ENCODE measurements at places on chromosomes 1 and 21.
A peak's percentile ranks its signal among the peaks of the same experiment; 100 is the strongest.

- DNase-seq, result no peak
These were observed 53.0 kb downstream of the SPAG17 start for GRCh38 chr1:118132000-118132399.

- no peak for DNase-seq
These were observed 9.2 kb downstream of the DEGS1 start for GRCh38 chr1:224192082-224192788.

DNA sequence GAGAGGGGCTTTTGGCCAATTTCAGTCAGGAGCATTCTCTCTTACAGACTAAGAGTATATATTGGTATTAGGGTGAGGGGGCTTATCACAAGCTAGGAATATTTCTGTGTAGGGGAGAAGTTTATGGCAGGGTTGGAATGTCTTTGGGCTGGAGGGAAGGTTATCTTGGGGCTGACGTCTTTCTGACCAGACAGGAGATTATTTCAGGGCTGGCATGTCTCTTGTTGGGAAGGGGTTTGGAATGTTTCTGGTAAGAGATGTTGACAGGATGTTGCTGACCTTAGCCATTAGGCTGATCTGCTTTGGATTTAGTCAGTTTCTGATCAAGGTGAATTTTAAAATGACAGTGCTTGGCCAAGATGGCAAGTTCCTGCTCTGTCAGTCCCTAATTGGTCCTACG lies 17.8 kb upstream of the HSD3B1 start:
- no peak for DNase-seq

DNA sequence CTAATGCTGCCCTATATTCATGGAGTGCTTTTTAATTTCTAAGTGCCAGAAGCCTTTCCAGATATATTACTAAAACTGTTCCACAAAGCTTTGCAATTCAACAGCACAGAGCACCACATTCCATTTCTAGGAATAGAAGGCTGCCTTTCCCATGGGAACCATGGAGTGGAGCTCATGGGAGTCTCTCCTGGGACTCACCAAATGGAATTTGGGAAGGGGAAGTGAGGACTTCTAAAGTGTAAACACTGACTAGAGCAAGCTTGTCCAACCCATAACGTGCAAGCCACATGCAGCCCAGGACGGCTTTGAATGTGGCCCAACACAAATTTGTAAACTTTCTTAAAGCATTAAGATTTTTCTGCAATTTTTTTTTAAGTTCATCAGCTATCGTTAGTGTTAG lies 190.4 kb upstream of the TNR start:
- no peak for DNase-seq

DNA sequence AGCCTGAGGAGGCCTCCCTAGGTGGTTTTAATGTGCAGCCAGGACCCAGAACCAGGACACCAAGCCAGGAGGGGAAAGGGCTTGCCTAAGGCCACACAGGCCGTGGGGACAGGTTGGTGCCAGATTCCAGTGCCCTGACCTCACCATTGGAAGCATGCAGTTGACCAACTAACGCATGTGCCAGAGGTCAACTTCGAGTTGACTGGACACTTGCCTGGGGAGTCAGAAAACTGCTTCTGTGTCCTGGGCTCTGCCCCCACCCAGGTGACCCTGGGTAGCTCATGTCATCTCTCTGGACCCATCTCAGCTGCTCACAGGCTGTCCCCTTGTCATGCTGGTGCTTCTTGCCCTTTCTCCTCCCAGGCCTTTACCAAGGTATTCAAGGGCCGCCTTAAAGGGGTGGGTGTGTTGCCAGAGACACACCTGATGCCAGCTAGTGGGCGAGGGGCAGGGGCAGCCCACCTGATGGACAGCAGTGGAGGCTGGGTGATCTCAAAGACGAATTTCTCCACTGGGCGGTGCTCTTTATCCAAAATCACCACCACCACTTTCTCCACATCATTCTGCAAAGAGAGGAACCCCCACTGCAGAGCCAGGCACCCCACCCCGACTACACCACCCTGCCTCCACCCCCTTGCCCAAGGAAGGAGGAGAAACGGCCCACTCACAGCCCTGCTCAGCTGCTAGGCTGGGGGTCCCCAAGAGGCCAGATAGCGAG lies 4.4 kb downstream of the MAD2L2 start:
- no peak for DNase-seq

GRCh38 chr1:164689672-164690511 lies 130.9 kb downstream of the PBX1 start:
- DNase-seq, result no peak

GRCh38 chr1:208031316-208031931 lies 120.5 kb upstream of the CD34 start:
- DNase-seq, result no peak

DNA sequence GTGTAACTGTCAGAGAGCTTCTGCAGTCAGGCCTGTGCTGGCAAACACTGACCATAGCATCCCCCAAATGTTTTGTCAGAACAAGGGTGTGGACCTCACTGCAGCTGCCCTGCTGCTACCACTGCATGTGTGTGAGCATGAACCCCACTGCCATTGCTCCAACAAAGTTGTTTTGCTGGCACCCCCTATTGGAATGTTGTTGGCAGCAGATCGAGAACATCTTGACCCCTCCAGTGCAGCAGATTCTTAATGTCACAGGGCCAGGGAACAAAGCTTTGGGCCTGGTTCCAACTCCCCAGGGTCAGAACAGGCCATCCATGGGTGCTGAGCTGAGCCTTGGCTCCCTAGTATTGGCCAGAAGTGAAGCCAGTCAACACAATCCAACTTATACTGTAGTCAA lies 1537.4 kb downstream of the NCAM2 start:
- no peak for DNase-seq

DNA sequence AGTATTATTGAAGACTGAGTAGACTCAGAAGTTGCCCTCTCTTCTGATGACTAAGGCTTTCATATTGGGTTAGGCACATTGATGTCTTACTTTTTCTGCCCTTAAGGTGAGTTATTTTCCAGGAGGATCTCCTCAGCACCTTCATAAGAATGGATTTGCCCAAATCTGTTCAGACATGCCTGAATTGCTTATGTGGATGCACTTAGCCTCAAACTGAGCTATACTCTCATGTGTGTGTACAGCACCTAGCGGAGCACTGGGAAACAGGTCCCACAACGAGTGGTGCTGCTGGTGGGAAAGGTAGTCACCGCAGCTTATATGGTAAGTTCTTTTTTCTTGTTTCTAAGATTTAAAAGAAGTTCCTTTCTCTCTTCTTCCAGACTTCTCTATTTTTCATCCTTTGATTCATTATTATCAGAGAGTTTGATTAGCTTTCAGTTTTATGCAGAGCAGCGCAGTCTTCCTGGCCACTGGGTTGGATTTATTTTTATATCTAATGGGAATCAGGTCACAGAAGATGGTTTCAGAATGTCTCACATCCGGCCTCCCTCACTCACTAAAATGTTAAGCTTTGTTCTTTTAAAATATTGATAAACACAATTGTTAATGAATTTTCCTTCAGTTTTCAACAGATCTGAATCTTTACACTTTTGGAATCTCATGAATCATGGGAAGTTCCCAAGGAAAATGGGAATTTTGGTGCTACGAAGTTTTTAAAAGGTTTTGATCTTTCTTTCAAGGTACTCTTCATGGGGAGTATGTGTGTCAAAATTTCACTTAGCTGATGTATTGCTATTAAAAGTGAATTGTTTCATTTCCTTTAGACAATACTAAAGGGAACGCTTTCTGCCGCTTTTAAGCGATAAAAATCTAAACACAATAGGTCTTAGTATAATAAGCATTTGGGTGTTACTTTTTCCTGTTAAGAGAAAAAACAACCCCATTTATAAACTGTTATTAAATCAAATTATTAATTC lies 58.5 kb downstream of the EXTL2 start:
- no peak for DNase-seq

GRCh38 chr1:12596007-12596821 lies 21.8 kb downstream of the DHRS3 start:
- peak; percentile 94 for DNase-seq

DNA sequence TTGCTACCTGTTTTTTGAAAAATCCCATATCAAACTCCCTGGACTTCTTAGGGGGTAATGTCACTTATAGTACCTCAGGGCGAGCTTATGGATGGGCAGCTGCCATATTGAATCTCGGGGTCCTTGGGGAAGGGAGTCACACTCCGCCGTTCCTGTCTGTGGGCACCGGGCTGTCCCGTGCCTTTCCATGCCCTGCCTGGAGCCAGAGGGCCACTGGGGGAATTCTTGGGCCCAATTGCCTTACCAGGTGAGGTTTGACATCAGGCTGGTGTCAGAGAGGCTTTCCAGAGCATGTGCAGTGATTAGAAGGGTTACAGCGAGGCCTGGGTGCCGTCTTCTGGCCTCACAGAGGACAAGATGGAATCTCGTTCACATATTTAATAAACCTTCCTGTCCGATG lies 28.8 kb downstream of the QSOX1 start:
- DNase-seq, result no peak

DNA sequence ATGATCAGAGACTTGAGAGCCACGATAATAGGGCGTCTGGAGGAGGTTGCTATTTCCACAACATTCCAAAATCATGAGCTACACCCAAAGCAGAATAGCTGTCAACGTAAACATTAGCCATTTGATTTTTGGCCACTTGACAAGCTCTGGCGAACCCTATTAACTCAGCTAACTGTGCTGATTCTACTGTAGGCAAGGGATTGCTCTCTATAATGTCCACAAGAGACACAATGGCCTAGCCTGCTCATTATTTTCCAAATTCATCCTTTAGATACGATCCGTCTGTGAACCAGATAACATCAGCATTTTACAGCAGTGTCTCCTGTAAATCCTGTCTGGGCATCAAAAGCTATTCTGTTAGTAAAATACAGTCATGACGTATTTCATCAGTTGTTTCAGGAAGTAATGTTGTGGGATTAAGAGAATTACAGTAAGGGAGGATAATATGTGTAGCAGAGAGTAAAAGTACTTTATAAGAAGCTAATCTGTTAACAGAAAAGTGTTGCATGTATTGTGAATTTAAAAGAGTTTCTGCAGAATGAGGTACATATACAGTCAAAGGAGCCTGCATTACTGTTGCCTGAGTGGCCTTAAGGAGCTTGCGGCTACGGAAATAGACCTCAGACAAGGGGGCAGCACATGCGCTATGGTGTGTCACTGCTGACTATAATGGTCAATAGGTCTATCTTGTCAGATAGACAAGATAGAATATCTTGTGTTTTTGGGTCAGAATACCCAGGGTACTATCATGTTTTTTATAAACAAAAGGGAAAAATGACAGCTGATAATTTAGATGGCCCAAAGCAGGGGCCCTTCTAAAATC lies 44.9 kb upstream of the TINAGL1 start:
- DNase-seq, result no peak

DNA sequence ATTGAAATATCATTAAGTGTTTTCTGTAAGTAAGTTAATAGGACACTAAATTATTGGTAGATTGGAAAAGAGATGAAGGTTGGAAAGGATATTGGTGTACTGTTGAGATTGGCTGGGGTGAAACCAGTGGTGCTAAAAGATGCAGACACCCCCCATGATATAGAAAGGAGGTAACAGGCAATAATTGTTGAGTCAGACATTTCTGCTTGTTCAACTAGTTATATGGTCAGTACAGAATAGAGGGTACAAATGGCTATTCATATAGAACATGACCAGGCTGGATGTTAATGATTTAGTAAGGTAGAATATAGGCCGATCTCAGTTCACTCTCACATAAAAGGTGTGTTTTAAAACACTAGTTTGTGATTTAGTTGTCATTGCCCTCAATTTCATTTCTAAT lies 104.5 kb downstream of the POU2F1 start:
- no peak for DNase-seq

- DNase-seq, result peak; percentile 66
These were observed 109.5 kb upstream of the SIM2 start for GRCh38 chr21:36589352-36589971.

- DNase-seq, result no peak
These were observed 106.3 kb upstream of the GUCA2B start for GRCh38 chr1:42046761-42047507.

DNA sequence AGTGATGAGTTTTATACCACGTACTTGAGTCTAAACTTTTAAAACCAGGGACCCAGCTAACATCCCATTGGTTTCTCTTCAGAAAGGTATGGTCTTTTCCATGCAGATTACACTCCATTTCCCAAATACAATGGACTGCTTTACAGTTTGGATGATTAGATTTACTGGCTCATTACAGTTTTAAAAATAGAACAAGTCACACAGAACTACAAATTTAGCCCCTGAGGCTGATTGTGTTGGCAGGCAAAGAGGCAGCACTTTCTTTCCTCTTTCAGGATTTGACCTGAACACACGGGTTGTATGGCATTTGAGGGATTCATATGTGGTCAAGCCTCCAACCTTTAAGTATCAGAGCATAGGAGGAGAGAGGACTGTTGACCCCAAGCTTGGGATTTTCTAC lies 21.8 kb upstream of the VTCN1 start:
- DNase-seq, result no peak

- DNase-seq, result no peak
These were observed 976 bp downstream of the SSBP3 start for GRCh38 chr1:54404939-54405897.

- DNase-seq, result no peak
These were observed 507 bp downstream of the AK5 start for GRCh38 chr1:77282187-77282865.

GRCh38 chr1:202104073-202104472 lies 18.6 kb upstream of the GPR37L1 start:
- DNase-seq, result no peak

DNA sequence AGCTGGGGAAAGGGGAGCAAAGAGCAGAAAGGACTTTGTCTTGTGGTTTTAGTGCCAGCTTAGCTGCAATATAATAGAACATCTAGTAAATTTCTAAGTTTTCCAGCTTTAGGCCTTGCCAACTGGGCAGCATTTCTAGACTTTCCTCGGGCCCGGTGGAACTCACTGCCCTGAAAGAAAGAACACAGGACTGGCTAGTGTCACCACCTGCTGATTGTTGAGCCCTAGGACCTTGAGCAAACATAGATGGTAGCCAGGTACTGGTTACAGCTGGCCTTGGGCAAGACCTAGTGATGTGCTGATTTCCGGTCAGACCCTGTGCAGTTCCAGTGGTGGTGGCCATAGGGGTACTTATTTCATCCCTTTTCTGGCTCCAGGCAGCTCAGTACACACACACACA lies 753.2 kb upstream of the B3GALT2 start:
- no peak for DNase-seq
